Urinary bladder (tissue), 4 donors: ENCODE measurements at places on chromosomes 6 and 20. TPM values are rescaled to one million over a fixed set of nuclear protein-coding genes. Genes with fewer than 3 reads are reported as not detected.

- DNase-seq = no peak
Observed at GRCh38 chr20:32357375-32357868, 709 bp upstream of the ASXL1 start.

DNA sequence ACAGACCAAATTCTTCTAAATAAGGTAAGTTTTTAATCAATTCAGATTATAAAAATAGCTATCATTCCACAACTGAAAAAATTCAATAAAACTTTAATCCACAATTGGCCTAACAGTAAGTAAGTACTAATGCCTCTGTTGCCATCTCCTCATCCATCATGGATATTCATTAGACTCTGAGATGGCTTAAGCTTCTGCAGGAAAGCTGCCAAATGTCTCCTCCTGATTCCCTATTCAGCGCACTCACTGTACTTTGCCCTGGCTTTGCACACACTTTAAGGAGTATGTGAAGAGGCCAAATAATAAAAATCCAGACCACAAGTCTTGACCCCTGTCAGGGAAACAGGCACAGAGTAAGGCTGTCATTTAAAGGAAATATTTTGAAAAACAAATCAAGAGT is 23.6 kb downstream of the PGM3 start:
- DNase-seq = no peak

Gene IYD
- 0.69 TPM for total RNA-seq

GRCh38 chr20:17615645-17616479 is 46.0 kb downstream of the DSTN start:
- DNase-seq = no peak

Gene NINL
- 11.3 TPM for total RNA-seq

Gene MRAP2
- total RNA-seq = 5.6 TPM

Gene GMPR
- total RNA-seq = 4.5 TPM

DNA sequence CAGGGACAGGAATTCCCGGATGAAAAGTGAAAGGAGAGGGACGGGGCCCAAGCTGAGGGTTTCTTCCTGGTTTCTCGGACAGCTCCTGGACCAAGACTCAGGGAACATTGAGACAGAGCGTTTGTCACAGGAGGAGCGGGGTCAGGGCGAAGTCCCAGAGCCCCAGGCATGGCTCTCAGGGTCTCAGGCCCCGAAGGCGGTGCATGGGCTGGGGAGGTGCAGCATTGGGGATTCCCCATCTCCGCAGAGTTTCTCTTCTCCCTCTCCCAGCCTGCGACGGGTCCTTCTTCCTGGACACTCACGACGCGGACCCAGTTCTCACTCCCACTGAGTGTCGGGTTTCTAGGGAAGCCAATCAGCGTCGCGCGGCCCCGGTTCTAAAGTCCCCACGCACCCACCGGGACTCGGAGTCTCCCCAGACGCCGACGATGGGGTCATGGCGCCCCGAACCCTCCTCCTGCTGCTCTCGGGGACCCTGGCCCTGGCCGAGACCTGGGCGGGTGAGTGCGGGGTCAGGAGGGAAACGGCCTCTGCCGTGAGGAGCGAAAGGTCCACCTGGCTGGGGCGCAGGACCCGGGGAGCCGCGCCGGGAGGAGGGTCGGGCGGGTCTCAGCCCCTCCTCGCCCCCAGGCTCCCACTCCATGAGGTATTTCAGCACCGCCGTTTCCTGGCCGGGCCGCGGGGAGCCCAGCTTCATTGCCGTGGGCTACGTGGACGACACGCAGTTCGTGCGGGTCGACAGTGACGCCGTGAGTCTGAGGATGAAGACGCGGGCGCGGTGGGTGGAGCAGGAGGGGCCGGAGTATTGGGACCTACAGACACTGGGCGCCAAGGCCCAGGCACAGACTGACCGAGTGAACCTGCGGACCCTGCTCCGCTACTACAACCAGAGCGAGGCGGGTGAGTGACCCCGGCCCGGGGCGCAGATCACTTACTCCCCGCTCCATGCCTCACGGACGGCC is 54.6 kb upstream of the POLR1H start:
- DNase-seq = no peak

GRCh38 chr20:8244637-8245036 is 112.6 kb downstream of the PLCB1 start:
- peak; percentile 62 for DNase-seq

Gene RAD21L1
- not detected for total RNA-seq

DNA sequence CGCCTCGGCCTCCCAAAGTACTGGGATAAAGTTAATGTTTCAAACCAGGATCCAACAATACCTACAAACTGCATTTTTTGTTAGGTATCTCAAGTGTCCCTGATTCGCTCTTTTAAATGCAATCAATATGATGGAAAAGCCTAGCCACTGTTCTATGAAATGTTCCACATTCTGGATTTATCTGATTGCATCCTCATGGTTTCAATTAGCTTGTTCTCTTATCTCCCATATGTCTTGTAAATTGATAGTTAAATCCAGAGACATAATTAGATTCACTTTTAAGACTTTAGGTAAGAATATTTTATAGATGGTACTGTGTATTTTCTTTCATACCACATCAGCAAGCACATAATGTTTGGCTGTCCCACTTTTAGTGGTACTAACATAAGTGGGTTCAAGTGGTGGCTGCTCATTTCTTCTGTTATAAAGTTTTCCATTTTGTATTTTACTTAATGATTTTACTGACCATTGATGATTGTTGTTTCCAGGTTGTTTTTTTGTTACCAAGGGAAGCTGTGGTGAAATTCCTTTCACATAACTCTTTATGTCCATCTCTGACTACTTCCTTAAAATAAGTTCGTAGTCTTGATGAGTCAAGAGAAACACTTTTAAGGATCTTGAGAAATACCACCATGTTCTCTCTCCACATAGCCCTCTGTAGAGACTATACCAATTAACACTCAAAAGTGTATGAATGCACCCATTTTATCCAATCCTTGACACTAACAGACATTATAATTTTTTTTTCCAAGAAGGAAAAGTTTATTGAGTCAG is 40.5 kb downstream of the RNGTT start:
- no peak for DNase-seq

Gene ZSCAN23
- total RNA-seq = 15.5 TPM

Gene SLC2A10
- total RNA-seq = 36.6 TPM

DNA sequence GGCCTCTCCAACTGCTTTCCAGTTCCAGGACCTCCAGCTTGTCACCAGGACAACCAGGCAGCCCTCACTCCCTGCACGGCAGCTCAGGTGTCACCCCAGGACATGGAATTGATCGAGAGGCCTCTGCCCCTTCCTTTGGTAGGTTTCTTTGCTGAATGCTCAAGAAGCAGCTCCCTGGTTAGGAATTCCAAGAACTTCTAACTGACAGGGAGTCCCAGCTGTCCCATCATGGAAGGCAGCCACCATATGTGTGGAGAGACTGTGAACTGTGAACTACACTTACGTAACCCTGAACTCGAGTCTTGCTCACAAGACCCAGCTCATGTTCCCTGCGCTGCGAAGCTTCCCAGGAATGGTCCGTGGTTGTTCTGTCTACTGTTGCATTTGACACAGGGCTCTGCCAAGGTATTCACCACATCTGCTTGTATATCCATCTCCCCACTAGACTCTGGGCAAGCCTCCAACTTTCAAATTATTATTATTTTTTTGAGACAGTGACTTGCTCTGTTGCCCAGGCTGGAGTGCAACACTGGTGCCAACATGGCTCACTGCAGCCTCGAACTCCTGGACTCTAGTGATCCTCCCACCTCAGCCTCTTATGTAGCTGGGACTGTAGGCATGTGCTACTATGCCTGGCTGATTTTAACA is 35.7 kb downstream of the MGME1 start:
- no peak for DNase-seq

DNA sequence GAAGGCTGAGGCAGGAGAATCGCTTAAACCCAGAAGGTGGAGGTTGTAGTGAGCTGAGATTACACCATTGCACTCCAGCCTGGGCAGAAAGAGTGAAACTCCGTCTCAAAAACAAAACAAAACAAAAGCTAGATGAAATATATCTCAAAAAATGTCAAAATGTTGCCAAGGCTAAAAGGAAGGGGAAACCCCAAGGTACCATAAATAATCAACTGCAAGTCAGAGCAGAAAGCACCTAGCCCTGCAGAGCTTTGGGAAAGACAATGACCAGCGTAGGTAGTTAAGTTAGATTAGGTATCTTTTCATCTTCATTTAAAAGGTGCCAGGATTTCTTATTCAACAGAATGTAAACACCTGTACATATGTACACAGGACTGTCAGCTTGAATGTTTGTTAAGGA is 33.0 kb downstream of the AKIRIN2 start:
- DNase-seq = no peak

DNA sequence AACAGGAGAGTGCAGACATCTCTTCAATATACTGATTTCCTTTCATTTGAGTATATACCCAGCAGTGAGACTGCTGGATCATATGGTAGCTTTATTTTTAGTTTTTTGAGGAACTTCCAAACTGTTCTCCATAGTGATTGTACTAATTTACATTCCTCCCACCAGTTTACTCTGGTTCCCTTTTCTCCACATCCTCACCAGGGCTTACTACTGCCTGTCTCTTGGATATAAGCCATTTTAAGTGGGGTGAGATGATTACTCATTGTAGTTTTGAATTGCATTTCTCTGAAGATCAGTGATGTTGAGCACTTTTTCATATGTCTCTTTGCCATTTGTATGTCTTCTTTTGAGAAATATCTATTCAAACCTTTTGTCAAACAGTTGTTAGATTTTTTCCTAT is 64.9 kb upstream of the HMGCLL1 start:
- no peak for DNase-seq

- DNase-seq = no peak
Observed at GRCh38 chr6:107488174-107488874, 1.6 kb upstream of the SOBP start.

Gene FRMD1
- 0.21 TPM for total RNA-seq

DNA sequence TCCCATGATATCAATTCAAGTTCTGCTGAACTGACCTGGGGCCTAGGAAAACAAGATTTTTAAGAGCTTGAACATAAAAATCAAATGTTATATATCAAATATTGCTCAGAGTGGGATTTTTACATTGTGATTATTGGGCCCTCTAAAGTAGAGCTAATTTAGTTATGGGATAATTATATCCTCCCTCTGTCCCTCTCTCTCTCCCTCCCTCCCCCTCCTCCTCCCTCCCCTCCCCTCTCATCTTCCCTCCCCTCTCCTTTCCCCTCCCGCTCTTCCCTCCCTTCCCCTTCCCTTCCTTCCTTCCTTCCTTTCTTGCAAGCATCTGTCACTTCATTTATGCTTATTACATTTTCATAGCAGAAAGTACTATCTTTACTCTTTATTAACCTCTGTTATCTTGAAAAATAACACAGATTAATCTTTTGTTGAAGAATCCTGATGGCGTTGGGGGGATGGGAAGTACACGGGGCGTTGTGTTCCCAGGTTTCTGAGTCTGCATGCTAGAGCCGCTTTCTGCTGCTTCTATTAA is 32.8 kb downstream of the KIF25 start:
- DNase-seq = no peak

Gene HCRTR2
- total RNA-seq = 0.16 TPM

DNA sequence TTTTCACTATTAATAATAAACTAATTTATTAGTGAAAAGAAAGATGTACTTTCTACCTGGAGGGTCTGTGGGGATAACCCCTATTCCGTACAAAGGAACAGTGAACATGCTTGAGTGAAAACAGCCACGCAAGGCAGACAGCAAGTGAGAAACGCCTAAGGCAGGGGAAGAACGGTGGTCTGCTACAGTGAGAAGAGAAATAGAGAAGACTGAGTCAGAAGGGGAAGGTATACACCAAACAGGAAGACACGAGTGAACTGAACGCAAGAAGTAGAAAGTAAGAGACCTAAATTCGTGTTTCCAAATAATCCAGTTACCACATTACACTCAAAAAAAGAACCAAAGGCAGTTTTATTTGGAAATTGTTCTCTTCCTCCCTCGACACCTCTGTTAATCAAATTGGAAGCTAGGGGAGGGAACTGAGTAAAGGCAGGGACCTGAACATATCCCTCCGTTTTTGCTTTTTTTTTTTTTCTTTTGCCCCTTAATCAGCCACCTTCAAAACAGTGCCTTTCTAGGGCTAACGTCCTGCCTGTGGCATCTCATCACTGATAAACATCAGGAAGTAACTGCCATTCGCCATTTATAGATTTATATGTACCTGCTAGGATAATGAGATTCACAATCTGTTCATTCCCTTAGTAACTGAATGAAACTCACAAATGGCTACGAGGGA is 48.9 kb downstream of the ATXN1 start:
- no peak for DNase-seq

- DNase-seq = no peak
Observed at GRCh38 chr6:109671733-109672132, 19.3 kb downstream of the AK9 start.

DNA sequence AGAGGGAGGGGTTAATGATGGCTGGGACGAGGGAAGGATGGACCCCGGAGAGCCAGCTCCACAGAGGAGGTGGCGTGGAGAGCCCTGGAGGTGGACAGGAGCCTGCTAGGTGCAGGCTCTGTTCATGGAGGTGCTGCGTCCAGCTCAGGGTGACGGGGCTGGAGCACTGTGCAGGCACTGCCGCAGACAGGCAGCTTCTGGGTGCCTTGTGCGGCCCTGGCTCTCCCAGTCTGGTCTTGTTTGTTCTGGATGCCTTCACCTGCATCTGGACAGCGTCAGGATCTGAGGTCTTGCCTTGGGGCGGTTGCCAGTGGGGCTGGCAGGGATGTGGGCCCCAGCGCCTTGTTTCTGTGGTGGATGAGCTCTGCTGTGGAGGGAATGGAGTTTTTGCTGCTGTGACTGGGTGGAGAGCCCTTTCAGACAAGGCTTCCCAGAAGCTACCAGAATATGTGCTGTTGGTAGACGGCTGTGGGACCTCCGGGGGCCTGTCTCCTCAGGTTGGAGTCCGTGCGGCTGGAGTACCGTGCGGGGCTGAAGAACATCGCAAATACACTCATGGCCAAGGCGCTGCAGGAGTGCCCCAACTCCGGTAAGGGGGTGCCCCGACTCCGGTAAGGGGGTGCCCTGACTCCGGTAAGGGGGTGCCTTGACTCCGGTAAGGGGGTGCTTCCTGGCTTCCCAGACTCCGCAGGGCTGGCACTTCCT is 7.8 kb upstream of the C20orf204 start:
- DNase-seq = no peak

DNA sequence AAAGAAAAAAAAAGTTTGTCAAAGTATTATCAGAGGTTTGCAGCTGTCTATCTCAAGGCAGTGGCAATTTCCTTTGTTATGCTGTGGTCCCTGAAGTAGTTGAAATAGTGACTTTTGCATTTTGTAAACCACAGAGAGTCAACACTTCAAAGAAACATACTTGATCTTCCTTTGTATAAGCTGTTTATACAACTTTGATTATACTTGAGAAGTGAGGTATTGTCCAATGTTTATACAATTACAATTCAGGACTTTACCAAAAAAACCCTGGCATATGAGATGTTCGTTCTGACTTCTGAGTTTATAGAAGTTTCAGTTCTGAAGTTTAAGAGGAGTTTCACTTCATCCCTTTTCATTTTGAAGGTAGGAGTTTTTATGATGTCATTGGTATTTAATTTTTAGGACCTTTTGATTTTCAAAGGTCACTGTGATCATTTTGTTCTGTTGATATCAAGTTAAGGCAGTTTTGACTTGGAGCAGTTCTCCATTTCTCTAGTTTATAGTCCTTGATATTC is 4.0 kb downstream of the STK4 start:
- DNase-seq = no peak

DNA sequence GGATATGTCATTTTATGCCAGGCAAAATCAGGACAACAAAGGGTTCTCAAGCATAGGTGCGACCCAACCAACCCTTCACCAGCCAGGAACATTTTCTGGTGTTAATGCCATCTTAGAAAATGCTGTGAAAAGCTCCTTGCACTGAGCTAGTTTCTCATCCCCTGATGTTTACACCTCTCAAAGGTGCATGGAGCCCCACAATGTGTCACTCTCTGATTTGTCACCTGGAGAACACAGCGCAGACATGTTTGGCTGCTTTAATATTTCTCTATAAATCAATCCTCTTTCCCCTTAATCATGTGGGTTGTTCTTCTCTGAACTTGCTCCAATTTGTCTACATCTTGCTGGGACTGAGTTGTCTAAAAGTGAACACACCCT is 244.3 kb downstream of the TSHZ2 start:
- DNase-seq = no peak
